ENCODE measurements at places on chromosomes 3 and 15. TPM values are rescaled to one million over a fixed set of nuclear protein-coding genes. Genes with fewer than 3 reads are reported as not detected.

GRCh38 chr3:185145511-185145910 is 7.3 kb downstream of the C3orf70 start:
- no peak for DNase-seq

DNA sequence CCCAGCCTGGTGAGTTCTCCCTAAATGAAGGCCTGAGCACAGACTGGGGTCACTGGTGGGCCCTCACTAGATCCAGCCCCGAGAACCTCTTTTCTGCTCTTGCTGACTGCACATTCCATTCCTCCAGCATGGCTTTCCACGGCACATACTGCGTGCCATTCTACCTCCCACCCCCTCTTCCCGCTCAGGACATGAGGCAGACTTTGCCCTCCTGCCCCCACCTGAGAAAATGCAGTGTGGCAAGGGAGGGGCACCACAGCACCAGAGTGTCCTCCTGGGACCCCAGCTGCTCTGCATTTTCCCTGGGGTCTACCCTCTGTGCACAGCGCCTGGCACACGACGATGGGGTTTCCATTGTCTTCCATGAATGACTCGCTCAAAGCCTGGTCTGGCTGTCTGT is 6.1 kb upstream of the SLCO2A1 start:
- no peak for DNase-seq

DNA sequence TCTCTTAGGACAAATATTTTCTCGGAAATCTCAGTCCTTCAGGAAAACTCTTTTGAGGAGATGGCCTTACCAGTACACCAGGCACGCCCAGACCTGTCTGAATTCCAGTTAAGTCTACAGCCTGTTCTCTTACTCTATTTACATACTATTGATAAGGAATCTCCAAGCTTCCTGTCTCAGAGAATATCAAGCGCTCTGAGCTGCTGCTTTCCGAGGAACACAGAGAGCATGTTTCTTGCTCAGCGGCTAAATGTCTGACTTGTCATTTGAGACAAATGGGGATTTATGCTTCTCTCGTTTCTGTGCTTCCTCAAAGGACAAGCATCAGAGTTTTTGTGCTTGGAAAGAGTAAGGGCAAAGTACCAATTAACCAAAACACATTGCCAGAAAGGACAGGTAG is 112.4 kb upstream of the CCDC54 start:
- DNase-seq, result no peak

GRCh38 chr3:155835341-155836071 is 18.7 kb downstream of the SLC33A1 start:
- no peak for DNase-seq

DNA sequence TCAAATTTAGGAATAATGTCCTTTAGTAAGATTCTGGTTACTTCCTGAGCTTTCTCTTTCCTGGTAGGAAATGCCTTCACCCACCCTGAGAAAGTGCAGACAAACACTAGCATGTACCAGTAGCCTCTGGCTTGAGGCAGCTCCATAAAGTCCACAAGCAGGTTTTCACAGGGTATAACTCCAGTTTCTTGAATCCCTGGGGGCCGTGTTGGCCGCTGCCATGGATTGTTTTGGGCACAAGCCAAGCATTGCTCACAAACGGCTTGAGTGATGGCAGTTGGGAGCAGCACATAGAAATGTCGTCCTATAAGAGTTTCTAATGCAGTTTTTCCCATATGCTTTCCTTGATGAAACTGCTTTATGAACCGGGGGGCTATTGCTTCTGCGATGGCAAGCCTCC is 164.1 kb downstream of the STXBP5L start:
- no peak for DNase-seq

DNA sequence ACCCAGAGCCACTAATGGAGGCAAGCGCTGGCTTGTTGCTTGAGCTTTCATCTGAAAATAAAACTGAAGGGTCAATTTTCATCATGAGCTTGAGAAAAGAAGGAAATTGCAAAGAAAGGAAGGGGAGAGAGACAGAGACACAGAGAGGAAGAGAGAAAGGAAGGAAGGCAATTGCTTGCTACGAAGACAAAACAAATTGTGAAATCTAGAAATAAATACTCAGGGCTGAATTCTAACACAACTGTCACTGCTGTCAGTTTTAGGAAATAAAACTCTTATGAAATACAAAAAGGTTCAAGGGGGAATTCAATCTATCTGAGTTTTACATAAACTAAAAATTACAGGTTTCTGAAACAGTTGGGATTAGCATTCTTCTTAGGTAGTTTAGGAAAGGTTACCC is 36.7 kb downstream of the FOXP1 start:
- no peak for DNase-seq

- no peak for DNase-seq
Observed at GRCh38 chr15:65196637-65197336, 11.6 kb upstream of the CLPX start.

Gene RAB6B
- 2.6 TPM for total RNA-seq

- no peak for DNase-seq
Observed at GRCh38 chr15:85956532-85957275, 123.0 kb upstream of the AGBL1 start.

DNA sequence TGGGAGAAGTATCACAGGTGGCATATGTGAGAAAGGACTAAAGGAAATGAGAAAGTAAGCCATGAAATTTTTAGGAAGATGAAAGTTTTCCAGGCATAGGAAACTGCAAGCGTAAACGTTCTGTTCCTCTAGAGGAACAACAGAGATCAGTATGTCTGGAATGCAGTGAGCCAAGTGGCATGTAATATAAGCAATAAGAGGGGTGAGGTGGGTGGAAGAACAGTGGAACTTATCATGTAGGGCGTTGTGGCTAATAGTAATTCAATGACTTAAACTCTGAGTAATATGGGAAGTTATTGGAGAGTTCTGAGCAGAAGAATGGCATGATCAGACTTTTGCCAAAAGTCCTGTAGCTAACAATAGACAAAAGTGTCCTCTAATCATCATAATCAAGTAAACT is 902.9 kb downstream of the EPHA3 start:
- no peak for DNase-seq

DNA sequence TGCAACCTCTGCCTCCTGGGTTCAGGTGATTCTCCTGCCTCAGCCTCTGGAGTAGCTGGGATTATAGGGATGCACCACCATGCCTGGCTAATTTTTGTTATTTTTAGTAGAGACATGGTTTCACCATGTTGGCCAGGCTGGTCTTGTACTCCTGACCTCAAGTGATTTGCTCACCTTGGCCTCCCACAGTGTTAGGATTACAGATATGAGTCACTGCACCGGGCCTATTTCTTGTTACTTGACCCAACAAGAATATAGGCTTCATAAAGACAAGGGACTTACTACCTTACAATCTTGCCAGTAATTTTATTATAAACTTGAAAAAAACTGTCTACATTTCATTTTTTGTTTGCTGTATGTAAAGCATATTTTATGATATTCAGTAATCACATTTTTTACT is 21.4 kb upstream of the ZBTB47 start:
- DNase-seq, result no peak

Gene IMPG2
- 0.82 TPM for total RNA-seq

DNA sequence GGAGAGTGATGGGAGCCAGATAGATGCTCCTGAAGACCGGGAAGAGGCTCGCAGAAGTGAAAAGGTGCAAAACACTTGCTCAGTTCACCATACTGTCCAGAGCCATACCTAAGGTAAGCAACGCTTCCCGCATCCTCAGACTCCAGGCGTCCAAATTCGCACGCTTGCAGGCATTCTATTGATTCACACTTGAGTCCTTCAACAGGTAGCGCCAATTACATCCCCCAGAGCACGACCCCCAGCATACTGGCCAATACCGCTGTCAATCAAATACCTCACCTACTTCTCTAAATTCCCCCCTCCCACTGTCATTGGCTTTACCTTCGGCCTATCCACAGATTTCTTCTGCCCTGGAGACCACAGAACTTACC is 361 bp upstream of the STXBP5L start:
- DNase-seq, result no peak

Gene OR5K2
- not detected for total RNA-seq

Gene ISLR
- total RNA-seq, result 0.12 TPM
